ENCODE measurements at places on chromosomes 3 and 15.
A peak's percentile ranks its signal among the peaks of the same experiment; 100 is the strongest.

GRCh38 chr3:71492974-71493771 lies 90.4 kb downstream of the FOXP1 start:
- peaks cover 35% of the 10 kb centered on the region for H3K4me1 ChIP-seq
- no peak overlapping the region for H3K27ac ChIP-seq
- H3K4me3 ChIP-seq, result no peak overlapping the region
- H3K27me3 ChIP-seq, result no peaks in the 10 kb centered on the region

- no peaks in the 10 kb centered on the region for H3K4me1 ChIP-seq
- no peaks in the 10 kb centered on the region for H3K27me3 ChIP-seq
- H3K27ac ChIP-seq, result no peak overlapping the region
- DNase-seq, result no peak
Observed at GRCh38 chr3:77586216-77586615, 546.3 kb downstream of the ROBO2 start.

DNA sequence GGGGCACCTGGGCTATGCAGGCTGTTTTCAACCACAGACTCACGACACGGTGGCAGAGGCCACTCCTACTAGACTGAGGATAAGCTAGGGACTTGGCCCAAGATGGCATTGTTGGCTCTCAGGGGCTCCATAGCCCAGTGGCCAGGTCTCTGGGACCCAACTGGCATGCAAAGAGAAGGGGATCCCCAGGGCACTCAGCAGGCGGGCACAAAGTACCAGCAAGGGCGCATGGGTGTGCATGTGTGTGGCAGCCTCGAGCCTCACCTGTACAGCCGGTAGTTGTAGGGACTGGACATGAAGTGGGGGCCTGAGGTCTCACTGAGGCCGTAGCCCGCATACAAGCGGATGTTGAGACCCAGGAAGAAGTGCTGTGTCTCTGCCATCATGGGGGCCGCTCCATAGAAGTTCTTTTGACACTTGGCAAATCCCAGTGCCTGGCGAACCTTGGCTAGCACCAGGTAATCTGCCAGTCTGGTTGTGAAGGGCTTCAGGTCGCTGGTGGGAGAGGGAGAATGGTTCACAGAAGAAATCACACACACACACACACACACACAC lies 30.2 kb downstream of the IDH3A start:
- H3K27me3 ChIP-seq, result no peaks in the 10 kb centered on the region
- no peak overlapping the region for H3K27ac ChIP-seq

DNA sequence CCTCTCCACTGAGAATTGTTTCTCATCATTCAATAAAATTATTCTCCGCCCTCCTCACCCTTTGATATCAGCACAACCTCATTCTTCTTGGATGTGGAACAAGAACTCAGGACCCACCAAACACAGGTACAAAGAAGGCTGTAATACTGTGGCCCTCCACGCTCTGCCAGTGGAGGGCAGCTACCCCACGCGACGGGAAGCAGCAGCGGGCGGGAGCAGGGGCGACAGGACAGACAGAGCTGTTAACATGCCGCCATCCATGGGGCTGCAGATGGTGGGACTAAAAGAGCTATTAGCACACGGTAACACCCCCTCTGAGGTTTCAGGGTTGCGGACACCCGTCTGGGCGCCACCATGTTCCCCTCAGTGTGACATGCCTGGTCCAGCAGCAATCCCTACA lies 37.5 kb downstream of the EMC4 start:
- DNase-seq, result no peak
- H3K4me1 ChIP-seq, result no peaks in the 10 kb centered on the region
- H3K27me3 ChIP-seq, result no peaks in the 10 kb centered on the region
- H3K36me3 ChIP-seq, result no peaks in the 10 kb centered on the region
- H3K4me3 ChIP-seq, result no peak overlapping the region
- H3K27ac ChIP-seq, result no peak overlapping the region

GRCh38 chr15:64755427-64755940 lies 19.9 kb downstream of the RBPMS2 start:
- H3K36me3 ChIP-seq, result peaks cover 5% of the 10 kb centered on the region
- no peaks in the 10 kb centered on the region for H3K27me3 ChIP-seq
- H3K4me3 ChIP-seq, result no peak overlapping the region
- no peak for DNase-seq

GRCh38 chr3:131538968-131539367 lies 36.2 kb upstream of the MRPL3 start:
- H3K4me3 ChIP-seq, result no peak overlapping the region
- DNase-seq, result no peak
- no peaks in the 10 kb centered on the region for H3K27me3 ChIP-seq

GRCh38 chr3:172279191-172279640 lies 169.0 kb downstream of the GHSR start:
- DNase-seq, result no peak
- no peaks in the 10 kb centered on the region for H3K27me3 ChIP-seq
- no peak overlapping the region for H3K27ac ChIP-seq
- no peak overlapping the region for H3K4me3 ChIP-seq

- no peak for DNase-seq
- H3K4me3 ChIP-seq, result no peak overlapping the region
- H3K27me3 ChIP-seq, result no peaks in the 10 kb centered on the region
Observed at GRCh38 chr3:20015525-20015924, 3.5 kb upstream of the PP2D1 start.

DNA sequence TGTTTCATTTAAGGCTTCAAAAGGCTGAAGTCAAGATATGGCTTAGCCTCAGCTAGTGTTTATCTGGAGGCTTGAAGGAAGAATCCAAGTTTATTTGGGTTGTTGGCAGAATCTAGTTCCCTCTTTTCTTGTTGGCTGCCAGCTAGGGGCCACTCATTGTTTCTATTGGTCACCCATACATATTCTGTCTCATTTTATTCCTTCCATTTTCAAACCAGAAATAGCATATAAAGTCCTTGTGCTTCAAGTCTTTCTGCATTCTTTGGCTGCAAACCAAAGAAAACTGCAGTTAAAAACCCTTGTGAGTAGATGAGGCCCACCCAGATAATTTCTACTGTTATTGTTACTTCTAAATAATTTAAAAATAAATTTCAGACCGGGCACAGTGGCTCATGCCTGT lies 301.7 kb downstream of the OXSM start:
- H3K27me3 ChIP-seq, result no peaks in the 10 kb centered on the region
- no peaks in the 10 kb centered on the region for H3K4me1 ChIP-seq
- DNase-seq, result no peak
- peaks cover 7% of the 10 kb centered on the region for H3K36me3 ChIP-seq
- no peak overlapping the region for H3K27ac ChIP-seq
- H3K4me3 ChIP-seq, result no peak overlapping the region

GRCh38 chr3:73214846-73215245 lies 153.4 kb downstream of the EBLN2 start:
- no peaks in the 10 kb centered on the region for H3K36me3 ChIP-seq
- no peak for DNase-seq
- H3K4me3 ChIP-seq, result no peak overlapping the region
- H3K4me1 ChIP-seq, result no peaks in the 10 kb centered on the region

DNA sequence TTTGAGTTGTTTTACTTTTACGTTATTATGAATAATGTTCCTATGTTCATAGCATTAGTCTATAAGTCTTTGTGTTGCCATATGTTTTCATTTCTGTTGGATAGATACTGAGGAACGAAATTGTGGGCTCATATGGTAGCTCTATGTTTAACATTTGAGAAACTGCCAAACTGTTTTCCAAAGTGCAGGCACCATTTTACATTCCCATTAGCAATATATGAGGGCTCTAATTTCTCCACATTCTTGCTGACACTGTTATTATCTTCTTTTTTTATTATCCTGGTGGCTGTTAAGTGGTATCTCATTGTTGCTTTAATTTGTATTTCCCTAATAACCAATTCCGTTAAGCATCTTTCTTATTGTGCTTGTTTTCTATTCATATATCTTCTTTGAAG lies 1.8 kb upstream of the PIK3R4 start:
- DNase-seq, result no peak
- peak overlapping the region; percentile 89 for H3K4me3 ChIP-seq
- H3K27ac ChIP-seq, result no peak overlapping the region
- H3K4me1 ChIP-seq, result peaks cover 14% of the 10 kb centered on the region
- no peaks in the 10 kb centered on the region for H3K36me3 ChIP-seq

DNA sequence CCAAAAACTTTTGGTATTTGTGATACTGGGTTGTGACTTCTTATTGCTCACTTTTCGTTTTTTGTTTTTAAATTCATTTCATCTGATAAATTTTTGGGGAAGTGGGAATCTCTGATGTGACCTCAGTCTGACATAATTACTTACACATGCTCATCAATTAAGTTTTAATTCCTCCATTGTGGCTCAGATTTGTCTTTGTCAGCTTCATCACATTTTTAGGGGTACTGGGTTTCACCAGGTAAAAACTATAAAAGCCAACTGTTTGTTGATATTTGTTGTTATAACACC lies 425.3 kb upstream of the TGFBR2 start:
- H3K4me3 ChIP-seq, result no peak overlapping the region
- no peaks in the 10 kb centered on the region for H3K27me3 ChIP-seq
- DNase-seq, result no peak
- no peaks in the 10 kb centered on the region for H3K36me3 ChIP-seq

DNA sequence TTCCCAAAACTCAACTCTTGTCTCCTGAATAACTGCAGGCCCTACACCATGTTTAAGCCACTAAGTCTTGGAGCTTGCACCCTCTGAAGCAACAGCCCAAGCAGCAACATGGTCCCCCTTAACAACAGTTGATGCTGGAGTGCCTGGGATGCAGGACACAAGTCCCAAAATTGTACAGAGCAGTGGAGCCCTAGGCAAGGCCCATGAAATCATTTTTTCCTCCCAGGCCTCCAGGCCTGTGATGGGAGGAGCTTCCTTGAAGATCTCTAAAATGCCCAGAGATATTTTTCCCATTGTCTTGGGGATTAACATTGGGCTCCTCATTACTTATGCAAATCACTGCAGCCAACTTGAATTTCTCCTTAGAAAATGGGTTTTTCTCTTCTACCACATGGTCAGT lies 311.9 kb upstream of the EPHA3 start:
- H3K27me3 ChIP-seq, result no peaks in the 10 kb centered on the region
- no peak overlapping the region for H3K27ac ChIP-seq
- no peaks in the 10 kb centered on the region for H3K36me3 ChIP-seq

DNA sequence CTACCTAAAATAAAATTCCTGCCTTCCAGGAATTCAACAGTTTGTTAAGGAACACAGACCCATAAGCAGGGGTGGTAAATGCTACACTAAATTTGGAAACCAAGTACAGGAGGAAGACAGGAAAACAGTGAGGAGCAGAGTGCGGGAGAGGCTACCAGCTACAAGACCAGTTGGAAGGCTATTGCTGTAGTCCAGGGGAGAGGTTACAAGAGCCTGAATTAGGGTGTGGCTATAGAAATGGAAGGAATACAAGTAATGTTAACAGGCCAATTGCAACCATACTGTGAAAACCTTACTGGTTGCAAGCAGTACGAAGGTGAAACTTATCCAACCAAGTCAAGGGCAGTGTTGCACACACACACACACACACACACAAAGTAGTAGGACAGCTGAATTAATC lies 880 bp upstream of the ARMC8 start:
- peaks cover 12% of the 10 kb centered on the region for H3K4me1 ChIP-seq
- H3K27me3 ChIP-seq, result peaks cover 20% of the 10 kb centered on the region
- DNase-seq, result peak; percentile 36

- H3K4me3 ChIP-seq, result no peak overlapping the region
- DNase-seq, result no peak
- no peaks in the 10 kb centered on the region for H3K27me3 ChIP-seq
Observed at GRCh38 chr3:159897331-159898075, 91.1 kb upstream of the IL12A start.
